CD4-positive, alpha-beta T cell treated with Interleukin-17A for 1 hour (primary cell): ENCODE measurements at places on chromosomes 12 and 14.
A peak's percentile ranks its signal among the peaks of the same experiment; 100 is the strongest.

DNA sequence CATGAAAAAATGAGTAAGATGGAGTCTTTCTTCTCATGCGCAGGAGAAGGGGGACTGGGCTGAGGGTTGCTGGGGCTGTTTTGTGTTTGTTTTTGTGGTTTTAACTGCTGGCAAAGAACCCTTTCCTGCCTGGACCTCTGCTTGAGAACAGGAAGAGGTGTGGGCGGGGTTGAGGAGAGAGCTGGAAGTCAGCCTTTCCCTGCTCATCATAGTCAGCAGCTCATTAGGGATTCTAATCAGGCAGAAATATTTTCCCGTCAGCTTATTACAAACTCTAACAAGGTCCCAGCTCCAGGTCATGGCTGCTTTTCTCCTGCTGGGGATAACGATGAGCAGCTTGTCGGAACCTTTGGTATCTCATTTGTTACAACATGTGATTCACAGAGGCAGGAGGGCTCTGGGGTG is 185.0 kb upstream of the NRXN3 start:
- no peak for DNase-seq

- no peak for DNase-seq
Measured at GRCh38 chr12:113242560-113242959, 21.3 kb downstream of the TPCN1 start.

DNA sequence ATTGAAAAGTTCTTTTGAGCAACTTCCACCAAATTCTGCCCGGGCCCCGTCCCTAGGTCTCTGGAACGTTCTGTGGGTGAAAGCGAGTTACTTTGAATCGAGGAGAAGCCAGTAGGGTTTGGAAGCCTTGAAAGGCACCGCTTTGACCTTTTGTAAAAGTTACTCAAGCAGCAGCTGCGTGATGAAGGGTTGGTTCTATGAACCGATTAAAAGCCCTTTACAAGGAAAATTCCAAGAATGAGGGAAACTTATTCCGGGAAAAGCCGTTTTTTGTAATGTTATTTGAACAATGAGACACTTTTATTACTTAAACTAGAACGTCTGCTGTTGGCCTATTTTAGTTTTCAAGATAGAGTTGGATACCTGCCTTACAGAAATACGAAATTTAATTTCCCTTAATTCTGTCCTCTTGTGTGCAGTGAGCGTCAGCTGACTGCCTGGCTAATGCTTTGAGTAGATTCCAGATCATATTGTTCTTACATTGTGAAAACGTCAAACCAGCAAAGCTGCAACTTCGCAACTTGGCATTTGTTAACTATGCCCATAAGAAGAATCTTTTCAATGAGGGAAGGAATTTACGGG is 906 bp downstream of the LARP4 start:
- DNase-seq: peak; percentile 4

GRCh38 chr12:45130881-45131281 is 80.0 kb upstream of the DBX2 start:
- DNase-seq: peak; percentile 38

DNA sequence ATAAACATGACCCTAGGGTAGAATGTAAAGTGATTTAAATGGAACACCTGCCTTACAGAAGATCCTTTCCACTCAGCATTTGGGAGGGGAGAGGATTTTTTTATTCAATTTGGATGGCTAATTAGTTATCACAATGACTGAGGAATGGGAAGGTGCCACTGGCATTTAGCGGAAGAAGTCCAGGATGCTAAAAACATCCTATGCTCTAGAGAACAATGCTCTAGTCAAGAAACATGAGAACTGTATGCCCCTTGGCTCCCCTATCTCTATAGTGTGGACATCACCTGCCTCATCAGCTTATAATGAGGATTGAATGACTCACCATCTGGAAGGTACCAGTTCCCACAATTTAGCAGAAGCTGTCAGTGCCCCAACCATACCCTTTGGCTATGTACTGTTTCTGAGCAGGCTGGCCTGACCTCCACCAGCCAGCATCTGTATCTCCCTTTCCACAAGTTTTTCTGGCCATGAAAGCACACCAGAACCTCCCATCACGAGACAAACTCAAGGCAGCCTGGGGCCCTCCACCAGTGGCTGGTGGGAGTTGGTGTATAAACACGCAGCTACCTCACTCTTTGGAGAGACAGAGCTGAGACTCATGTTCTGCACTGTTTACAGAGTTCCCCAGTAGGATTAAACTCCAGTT is 109.7 kb upstream of the VASH1 start:
- no peak for DNase-seq

GRCh38 chr12:120546050-120546386 is 11.9 kb downstream of the RNF10 start:
- no peak for DNase-seq

DNA sequence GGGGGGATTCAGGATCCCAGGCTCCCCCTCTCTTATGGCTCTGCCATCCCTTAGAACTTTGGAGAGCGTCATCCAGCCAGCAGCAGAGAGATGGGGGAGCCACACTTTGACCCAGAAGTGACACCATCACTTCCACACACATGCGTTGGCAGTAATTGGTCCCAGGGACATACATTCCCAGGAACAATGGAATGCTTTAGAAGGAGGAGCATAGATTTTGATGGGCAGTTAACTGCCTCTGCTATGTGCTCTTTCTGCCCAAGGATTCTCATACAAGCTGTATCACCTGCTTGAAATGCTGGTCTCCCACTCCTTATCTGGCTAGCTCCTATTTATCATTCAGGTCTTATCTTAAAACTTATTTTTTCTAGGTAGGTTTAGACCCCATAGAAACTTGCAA is 109.0 kb upstream of the RPH3A start:
- DNase-seq: no peak

DNA sequence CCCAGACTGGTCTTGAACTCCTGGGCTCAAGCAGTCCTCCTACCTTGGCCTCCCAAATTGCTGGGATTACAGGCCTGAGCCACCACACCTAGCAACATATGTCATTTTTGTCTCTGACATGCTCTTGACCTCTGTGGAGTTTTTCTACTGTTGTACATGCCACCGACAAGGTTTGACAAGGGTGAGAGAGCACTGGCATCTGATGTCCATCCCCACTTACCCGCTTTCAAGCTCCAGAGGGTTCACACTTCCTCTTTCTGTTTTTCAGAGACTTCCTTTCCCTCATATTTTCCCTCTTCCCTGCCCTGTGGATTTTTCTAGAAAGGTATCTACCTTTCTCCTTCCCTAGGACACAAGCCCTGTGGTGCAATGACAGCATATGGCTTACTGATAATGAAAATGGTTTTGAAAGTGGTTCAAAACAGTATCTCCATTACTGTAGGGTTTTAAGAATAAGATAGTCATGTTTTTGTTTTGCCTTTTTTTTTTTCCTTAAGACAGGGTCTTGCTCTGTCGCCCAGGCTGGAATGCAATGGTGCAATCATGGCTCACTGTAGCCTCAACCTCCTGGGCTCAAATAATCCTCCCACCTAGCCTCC is 27.7 kb upstream of the PLEKHG3 start:
- no peak for DNase-seq

- no peak for DNase-seq
Measured at GRCh38 chr14:77224212-77224611, 42.6 kb downstream of the TMEM63C start.

DNA sequence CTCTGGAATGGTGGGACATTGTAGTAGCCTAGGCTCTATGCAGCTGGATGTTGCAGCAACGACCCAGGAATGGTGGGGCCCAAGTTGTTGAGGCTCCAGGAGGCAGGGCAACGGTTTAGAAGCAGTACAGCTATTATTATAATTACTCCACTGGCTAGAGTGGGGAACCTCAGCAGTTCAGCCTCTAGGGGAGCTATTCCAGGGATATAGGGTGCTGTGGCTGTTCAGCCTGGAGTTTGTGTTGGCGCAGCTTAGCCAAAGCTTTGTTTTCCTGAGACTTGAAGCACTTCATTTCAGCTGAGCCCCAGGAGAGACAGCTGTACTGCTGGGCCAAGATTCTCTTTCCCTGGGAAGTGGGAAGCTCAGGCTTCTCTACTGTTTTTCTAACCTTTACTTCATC is 1023.0 kb upstream of the ATXN7L3B start:
- no peak for DNase-seq

GRCh38 chr14:102930753-102931579 is 8.5 kb downstream of the AMN start:
- DNase-seq: no peak

DNA sequence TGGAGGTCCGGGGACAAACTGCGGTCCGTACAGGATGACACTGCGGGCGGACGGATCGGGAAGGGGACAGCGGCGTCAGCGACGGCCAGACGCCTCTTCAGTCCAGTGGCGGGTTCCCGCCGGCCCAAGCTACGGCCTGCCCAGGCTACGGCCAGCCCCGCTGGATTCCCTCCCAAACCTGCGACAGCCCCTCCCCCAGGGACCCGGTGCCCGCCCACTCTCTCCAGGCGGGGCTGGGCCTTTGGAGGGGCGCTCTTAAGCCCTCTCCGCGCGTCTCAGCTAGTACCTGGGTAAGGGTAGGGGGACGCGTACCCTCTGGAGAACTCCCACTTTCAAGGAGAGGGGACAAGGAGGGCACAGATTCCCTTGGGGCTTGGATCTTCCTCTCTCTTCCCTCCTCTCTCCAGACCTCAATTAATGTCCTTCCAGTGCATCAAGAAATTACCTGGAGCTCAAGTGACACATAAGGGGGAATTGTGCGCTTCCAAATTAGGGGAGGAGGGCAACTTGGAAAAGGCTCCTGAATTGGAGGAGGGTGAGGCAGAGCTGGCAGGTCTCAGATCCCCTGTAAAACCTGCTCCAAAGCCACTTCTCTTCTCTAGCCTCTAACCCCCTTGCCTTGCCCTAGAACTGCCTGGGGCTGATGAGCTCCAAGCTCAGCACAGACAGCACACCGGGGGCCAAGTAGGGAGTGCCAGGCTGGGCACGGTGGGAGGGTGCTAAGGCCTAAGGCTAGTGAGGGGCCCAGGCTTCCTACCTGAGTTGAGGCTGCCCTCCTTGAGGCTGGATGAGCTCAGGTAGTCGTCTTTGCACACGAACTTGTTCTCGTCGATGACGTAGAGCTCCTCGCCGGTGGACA is 3.1 kb downstream of the LHX5 start:
- DNase-seq: no peak

DNA sequence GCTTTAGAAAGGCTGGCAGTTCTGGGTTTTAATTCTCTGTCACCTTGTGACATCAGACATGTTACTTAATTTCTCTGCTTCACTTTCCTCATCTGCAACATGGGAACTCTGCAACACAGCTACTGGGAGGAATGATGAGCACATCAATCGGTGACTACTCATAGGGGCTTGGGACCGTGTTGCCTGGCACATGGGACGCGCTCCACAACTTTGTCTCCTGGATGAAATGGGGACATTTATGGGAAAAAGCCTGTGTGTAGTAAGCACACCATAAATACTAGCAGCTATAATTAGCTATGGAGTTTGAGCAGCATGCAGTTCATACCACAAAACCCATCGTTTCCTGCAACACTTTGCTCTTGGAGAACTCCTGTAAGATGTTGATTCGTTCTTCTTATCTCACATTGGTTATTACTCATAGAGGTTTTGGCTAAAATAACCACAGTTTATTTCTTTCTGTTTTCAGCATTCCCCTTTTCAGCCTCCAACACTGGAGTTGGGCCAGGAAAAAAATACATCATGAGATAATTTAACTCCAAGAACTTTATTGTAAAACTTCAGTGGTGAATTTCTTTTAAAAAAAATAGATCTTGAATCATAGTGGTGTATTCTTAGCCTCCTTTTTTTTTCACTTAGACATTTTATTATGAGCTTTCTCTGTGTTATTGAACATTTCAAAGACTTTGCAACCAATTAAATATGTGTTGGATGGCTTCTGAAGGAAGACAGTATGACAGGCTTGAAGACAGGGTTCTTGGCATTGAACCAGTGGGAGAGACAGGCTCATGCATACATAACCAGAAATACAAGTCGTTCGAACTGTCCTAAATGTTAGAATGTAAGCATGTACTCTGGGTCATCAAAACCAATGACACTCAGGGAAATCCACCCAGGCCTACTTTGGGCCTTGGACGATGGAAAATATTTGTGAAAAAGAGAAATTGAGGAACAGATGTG is 72.7 kb downstream of the RIN3 start:
- DNase-seq: peak; percentile 72

DNA sequence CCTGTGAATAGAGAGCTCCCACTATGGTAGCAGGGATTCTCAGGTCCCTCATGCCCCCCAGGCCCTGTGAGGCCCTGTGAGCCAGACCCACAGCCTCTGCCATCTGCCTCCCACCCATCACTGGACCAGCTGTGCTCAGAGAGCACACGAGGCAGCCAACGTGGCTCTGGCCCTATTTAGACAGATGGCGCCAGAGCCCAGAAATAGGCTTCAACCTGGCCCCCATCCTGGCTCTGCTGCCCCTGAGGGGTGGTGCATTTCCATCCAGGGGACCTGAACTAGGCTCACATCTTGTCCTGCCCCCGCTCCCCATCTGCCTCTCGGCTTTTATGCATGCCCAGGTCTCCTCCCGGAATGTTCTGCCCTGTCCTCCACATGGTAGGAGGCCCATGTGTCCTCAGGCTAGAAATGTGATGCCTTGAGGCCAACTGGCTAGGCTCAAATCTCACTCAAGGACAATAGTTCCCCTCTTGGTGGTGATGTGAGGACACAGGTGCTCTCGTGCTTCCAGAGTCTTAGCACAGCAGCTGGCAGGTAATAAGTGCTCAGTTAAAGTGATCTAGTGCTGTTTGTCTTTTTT is 18.9 kb downstream of the TMEM63C start:
- DNase-seq: no peak

DNA sequence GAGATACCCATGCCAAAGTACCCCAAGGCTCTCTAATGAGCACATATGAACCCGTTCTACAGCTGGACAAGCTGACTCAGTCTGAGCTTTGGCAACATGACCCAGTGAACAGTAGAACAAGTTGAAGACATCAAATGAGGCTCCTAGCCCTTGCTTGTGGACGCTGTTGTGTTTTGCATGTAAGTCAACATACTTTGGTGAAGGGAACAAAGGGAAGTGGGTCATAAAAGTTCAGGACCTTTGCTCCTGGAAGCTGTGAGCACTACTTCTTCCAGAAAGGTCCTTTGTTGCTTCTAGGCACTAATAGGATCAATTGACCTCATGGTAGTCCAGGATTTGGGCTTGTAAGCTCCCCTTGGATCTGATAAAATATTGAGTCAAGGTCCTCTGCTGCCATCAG is 613.5 kb upstream of the TBX3 start:
- DNase-seq: no peak

- DNase-seq: peak; percentile 87
Measured at GRCh38 chr14:34873589-34874385, 1.4 kb downstream of the BAZ1A start.

DNA sequence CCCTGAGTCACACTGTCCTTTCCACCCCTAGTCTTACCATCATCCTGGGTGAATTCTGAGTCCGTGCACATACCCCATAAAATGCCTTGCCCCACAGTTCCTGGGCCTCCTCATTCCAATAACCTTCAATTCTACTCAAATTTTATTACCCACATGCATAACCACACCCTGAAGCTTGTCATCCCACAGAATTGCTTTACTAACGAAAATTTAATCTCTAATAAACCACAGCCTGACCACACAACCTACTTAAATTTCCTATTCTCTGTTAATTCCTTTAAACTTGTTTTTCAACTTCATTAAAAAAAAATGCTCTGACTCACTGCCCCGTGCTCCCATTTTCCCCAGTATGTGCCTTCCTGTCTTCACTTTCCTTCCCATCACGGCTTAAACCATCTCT is 205.9 kb downstream of the PHLDA1 start:
- DNase-seq: no peak

GRCh38 chr14:102863381-102863780 is 59.1 kb upstream of the AMN start:
- no peak for DNase-seq

GRCh38 chr12:6469092-6469491 is 1.4 kb downstream of the VAMP1 start:
- DNase-seq: no peak
